T-helper 2 cell (primary cell): ENCODE measurements at places on chromosomes 2 and 18.

DNA sequence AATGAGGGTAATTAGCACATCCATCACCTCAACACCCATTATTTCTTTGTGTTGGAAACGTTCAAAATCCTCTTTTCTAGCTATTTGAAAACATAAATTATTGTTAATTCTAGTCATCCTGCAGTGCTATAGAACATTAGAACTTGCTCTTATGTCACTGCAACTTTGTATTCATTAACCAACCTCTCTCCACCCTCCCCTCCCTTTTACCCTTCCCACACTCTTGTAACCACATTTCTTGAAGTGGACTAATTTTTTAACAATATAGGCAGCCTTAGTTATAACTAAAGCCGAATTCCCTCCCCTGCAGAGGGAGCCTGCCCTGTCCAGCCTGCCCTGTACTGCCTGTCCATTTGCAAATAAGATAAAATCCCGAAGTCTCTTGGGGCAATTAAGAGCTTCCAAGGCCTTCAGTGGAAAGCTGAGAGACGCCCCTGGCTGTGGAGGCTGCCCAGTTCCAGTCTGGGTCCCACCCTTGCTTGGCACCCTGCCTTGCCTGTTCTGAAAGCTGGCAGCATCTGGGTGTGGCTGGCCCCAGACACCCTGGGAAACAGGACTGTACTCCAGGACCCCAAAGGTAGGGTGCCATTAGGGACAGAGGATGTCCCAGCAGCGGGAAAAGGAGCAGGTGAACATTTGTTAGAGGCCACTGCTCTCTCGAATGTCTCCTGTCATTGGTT is 65.1 kb downstream of the MEX3C start:
- no peak for DNase-seq

DNA sequence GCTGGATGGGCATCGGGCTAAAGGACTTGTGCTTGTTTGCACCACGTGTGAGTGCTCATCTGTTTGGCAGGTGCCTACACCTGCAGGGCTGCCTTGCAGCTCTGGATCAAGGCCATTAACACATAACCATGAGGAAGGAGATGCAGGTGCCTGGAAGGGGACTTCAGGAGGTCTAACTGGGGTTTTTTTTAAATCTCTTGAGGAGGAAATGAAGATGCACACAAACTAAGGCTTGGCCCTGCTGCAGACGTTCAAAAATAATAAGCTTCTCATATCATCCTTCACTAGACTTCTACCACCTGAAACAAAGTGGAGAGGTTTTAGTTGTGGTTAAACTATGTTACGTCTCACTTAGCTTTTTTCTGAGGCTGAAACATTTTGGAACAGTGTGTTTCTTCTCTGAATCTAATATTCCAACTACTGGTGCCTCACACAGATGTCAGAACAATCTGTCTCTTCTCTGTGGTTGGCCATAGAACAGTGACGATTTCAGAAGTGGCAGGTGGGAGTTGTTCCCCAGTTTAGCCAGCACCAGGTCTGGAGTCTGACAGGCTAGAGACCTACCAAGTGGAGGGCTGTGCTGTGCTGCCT is 36.5 kb downstream of the BCL2L11 start:
- no peak for DNase-seq

DNA sequence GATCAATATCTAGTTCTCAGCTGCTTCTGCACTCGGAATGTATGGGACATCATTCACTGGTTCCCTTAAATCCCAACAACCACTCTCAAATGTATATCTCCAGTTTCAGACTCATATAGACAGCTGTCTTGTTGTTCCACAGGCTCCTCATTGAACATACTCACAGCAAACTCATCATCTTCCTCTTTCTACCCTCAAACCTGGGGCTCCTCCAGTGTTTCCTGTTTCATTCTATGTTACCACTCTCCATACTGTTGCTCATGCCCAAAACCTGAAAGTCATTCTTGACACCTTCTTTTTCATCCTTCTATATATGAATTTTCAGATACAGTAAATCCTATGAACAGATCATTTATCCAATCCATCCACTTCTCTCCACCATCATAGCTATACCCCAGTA is 18.7 kb upstream of the REL start:
- DNase-seq = no peak

GRCh38 chr2:20391951-20392699 is 41.5 kb upstream of the PUM2 start:
- no peak for DNase-seq

- DNase-seq = no peak
Measured at GRCh38 chr18:35436076-35436649, 59.0 kb upstream of the ZNF396 start.

- DNase-seq = no peak
Measured at GRCh38 chr2:135740206-135740605, 1.4 kb upstream of the UBXN4 start.

GRCh38 chr2:170747921-170748320 is 22.3 kb upstream of the ERICH2 start:
- DNase-seq = no peak

GRCh38 chr2:11872247-11872947 is 126.0 kb downstream of the LPIN1 start:
- DNase-seq = no peak

- DNase-seq = no peak
Measured at GRCh38 chr2:113850687-113851086, 39.2 kb upstream of the ACTR3 start.

DNA sequence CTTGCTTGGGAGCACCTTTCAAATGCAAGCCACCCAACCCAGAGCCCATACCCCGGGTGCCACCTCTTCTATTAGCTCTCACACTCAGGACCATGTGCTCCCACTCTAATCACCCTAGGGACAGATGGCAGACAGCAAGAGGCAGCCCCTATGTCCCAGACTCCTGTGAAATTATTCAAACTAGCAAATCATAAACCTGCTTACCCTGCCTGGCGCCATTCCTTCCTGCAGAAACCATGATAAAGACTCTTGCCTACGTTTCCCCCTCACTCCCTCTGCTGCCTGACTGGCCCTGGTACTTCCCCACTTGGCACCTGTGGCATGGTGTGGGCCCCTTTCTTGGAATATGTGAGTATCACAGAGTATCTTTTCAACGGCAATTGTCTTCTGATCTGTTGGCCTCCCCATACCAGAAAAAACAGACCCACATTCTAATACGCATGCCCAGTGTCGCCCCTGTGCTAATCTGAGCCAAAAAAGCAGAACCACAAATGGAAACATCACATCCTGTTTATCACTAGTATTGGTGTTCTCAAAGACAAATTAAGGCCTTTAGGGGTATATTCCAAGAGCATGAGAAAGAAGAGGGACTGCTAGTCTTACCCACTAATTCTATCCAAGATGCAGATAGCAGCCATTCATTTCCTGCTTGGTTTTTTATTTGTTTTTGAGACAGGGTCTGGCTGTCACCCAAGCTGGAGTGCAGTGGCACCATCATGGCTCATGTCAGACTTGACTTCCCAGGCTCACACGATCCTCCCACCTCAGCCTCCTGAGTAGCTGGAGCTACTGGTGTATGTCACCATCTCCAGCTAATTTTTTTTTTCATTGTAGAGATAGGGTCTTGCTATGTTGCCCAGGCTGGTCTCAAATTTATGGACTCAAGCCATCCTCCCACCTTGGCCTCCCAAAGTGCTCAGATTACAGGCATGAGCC is 44.1 kb upstream of the TTC39C start:
- DNase-seq = peak; percentile 42

- no peak for DNase-seq
Measured at GRCh38 chr2:239689410-239689809, 288.6 kb upstream of the HDAC4 start.

DNA sequence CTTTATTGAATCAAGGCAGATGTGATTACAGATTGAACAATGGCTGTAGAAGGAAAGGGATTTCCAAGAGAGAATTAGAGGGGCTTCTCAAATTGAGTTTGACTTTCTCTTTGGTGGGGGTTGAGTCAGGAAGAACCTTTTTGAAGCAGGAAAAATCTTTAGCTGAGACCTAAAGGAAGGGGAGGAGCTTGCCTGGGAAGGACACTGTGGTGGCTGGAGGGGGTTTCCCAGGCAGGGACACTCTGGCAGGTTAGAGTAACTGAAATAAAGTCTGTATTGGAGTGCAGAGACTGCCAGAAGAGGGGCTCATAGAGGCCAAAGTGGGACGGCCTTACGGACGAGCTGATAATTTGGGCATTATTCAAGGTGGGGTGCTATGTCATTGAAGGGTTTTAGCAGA is 69.3 kb downstream of the NEDD4L start:
- DNase-seq = no peak

DNA sequence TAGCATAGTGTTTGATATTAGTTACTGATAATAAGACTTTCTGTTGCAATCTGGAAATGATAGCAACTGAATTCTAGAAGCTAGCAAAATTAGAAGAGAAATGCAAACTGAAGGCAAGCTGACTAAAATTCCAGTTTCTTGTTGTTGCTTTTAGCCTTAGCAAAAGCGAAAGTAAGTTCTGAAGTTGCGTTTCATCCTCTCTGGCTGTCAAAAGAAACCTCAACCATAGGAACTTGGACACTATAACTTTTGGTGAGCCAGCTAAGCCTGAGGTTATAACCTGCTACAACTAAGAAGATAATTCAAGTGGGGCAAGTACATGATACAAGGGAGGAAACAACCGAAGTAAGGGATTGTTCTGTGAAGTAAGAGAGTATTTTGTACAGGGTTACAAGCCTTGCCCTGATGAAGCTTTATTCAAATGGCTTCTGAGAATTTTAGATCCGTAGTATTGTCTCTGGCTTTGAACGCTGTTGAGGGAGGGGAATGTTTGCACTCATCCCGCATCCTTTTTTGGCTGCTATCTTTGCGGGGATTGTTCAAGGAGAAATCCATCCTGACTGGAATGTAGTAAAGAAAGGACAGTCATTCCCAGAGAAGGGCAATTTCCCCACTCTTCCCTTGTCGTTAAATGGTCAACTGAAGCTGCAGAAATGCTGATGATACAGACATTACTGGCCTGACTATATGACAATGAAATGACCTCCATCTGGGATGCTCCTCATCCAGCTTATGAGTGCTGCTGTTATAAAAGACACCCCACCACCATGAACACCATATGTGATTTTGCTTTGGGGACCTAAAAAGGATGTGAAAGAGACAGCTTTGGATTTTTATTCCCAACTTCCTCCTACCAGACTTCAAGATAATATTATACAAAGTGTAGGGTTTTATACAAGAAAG is 7.0 kb upstream of the TMX3 start:
- DNase-seq = no peak

- no peak for DNase-seq
Measured at GRCh38 chr2:180675170-180675569, 305.2 kb upstream of the UBE2E3 start.

- DNase-seq = no peak
Measured at GRCh38 chr2:206396211-206396610, 47.1 kb upstream of the ADAM23 start.

DNA sequence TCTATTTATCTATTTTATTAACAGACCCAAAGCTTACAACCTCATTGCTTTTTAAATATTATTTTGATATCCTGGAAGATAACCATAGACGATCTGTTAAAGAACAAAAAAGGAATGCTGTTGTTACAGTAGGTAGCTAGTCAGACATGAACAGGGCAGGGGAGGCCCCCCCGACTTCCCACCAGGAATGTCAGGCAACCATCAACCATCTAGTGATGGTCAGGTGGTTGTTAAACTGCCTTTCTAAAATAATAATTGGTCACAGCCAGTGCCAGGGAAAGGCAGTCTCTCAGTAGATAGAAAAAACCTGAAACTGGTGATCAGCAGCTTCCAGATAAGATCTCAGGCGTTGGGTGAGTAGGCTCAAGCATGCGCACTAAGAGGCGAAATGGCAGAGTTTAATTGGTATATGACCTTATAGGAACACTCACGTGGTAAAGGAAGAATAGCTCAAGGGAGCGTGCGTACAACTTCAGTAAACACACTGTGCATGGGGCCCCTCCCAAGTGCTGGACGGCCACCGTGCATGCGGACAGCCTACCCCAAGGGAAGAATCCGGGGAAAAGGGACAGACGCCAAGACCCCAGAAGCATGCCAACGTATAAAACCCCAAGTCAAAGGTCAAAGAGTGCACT is 32.5 kb upstream of the CCL20 start:
- DNase-seq = no peak

GRCh38 chr2:142189501-142189900 is 58.7 kb upstream of the LRP1B start:
- no peak for DNase-seq

DNA sequence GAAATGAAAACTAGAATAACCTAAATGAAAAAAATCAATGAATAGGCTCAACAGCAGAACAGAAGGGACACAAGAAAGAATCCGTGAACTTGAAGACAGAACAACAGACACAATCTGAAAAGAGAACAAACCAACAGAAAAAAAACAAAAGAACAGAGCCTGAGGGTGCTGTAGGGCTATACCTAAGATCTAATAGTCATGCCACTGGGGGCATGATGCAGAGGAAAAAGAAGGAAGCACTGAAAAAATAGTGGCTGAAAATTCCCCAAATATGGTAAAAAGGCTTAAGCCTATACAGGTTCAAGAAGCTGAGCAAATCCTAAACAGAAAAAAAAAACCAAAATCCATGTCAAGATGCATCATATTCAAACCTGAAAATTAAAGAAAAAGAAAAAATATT is 50.3 kb downstream of the KANSL3 start:
- no peak for DNase-seq

GRCh38 chr2:157324331-157324843 is 1.2 kb downstream of the ERMN start:
- no peak for DNase-seq

GRCh38 chr2:6676241-6676640 is 189.5 kb downstream of the CMPK2 start:
- no peak for DNase-seq

- no peak for DNase-seq
Measured at GRCh38 chr18:12086249-12086648, 7.4 kb upstream of the ANKRD62 start.

GRCh38 chr2:177724398-177725287 is 332.1 kb downstream of the AGPS start:
- no peak for DNase-seq

- DNase-seq = no peak
Measured at GRCh38 chr2:49129034-49129433, 25.3 kb downstream of the FSHR start.
